ENCODE measurements at places on chromosomes 1 and 21. TPM values are rescaled to one million over a fixed set of nuclear protein-coding genes. Genes with fewer than 3 reads are reported as not detected.

GRCh38 chr1:112676543-112676942 is 2.1 kb downstream of the MOV10 start:
- no peak for DNase-seq

DNA sequence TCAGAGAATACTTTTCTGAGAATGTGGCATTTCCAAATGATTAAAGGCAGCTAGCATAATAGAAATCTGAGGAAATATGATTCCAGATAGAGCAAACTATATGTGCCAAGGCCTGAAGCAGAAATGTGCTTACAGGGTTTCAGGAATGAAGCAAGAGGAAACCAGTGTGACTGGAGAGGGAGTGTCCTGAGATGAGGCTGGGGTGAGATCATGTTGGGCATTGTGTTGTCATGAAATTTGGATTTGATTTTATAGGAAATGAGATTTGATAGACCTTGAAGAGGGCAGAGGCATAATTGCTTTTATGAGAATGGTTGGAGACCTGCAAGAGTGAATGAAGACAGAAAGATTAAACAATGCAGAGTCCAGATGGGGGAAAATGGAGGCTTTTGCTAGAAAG is 338.1 kb upstream of the SNX7 start:
- no peak for DNase-seq

DNA sequence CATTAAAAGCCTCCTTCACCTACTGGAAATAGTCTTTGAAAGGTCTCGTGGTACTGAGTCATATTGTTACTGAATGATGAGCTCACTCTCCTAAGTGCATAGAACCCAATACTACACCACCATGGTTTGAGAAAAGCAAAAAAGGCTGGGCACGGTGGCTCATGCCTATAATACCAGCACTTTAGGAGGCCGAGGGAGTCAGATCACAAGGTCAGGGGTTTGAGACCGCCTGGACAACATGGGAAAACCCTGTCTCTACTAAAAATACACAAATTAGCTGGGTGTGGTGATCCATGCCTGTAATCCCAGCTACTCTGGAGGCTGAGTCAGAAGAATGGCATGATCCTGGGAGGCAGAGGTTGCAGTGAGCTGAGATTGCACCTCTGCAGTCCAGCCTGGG is 3.3 kb upstream of the HNRNPCL1 start:
- DNase-seq, result no peak

GRCh38 chr1:118773656-118774055 is 214.5 kb downstream of the TBX15 start:
- DNase-seq, result no peak

DNA sequence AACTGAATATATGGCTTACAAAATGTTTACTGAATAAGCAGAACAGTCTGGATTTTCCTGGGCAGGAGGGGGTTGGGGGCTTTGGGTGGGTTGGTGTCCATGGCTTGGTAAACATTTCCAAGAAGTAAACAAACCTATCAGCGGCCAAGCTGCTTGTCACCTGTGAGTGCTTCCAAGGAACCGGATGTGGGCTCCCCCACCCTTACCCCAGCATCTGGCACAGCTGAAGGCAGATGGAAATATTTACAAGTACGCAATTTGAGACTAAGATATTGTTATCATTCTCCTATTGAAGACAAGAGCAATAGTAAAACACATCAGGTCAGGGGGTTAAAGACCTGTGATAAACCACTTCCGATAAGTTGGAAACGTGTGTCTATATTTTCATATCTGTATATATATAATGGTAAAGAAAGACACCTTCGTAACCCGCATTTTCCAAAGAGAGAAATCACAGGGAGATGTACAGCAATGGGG is at the start of gene CLCA1:
Gene CLCA1 (plus strand): TSS at position 427 of the 477 bp plus-strand sequence. CDS start 45 bp downstream, at position 472.
- no peak for DNase-seq

GRCh38 chr1:8525216-8525557 is 207.3 kb downstream of the SLC45A1 start:
- peak; percentile 52 for DNase-seq

DNA sequence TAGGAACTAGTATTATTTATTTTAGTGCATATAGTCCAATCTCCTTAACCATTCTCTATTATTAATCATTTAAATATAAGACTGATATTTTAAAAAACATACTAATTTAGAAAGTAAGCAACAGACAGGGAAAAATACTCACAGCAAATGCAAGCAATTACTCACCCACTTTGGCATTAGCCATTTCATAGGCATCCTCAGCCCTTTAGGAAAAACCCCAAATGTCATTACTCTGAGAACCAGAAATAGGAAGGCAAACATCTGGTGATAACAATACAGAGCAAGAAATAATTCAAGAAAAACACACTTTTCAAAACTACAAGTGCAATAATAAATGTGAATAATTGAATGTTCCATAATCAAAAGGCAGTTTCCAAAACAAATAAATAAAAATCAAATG is 545.1 kb downstream of the PLPP3 start:
- DNase-seq, result no peak

Gene HJV
- total RNA-seq, result not detected

- DNase-seq, result no peak
Measured at GRCh38 chr1:171999756-172000155, 158.5 kb downstream of the DNM3 start.

- DNase-seq, result no peak
Measured at GRCh38 chr1:109084563-109085517, 5.7 kb upstream of the TMEM167B start.

DNA sequence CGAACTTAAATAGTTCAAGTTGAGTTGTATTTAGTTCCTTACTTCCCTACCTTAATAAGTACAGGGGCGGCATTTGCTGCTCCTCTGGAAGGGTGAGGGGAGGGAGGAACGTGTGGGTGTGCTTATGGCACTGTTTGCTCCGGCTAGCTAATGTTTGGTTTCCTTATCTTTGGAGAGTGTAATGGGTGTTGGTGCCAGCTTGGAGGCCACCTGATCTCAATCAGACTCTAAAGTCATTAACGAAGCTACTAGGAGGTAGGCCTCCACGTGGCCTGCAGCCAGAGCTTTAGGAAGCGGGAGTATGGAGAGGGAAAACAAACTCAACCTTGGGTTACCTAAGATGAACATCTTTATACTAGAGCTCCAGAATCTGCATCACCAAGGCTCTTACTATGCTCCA is 43.0 kb upstream of the RAP1A start:
- no peak for DNase-seq

GRCh38 chr1:165507570-165507969 is 36.2 kb upstream of the LRRC52 start:
- DNase-seq, result no peak

Gene C1orf185
- total RNA-seq, result not detected

Gene KLHL17
- 14.2 TPM for total RNA-seq

DNA sequence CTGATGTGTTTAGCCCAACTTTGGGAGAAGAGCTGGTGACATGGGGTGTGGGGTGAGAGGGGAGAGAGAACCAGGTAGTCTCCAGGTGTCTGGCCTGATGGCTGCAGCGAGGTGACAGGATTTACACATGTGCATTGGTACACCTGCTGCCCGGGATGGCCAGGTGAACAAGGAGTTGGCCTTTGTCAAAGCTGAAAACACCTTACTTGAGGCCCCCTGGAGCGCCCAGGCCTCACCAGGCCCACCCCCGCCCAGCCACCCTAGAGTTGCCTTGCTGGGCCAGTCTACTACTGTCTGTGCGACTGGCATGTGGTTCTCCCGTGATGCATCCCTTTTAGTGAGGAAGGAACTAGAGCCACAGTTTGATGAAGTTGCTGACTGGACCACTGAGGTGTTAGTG is 90.5 kb downstream of the ADARB1 start:
- no peak for DNase-seq

- DNase-seq, result no peak
Measured at GRCh38 chr1:33842348-33842747, 21.5 kb upstream of the HMGB4 start.

Gene SPRR2G
- not detected for total RNA-seq

- no peak for DNase-seq
Measured at GRCh38 chr1:98121646-98122045, 200.8 kb upstream of the DPYD start.

Gene SMIM1
- 2.0 TPM for total RNA-seq

Gene CLCA4
- not detected for total RNA-seq

DNA sequence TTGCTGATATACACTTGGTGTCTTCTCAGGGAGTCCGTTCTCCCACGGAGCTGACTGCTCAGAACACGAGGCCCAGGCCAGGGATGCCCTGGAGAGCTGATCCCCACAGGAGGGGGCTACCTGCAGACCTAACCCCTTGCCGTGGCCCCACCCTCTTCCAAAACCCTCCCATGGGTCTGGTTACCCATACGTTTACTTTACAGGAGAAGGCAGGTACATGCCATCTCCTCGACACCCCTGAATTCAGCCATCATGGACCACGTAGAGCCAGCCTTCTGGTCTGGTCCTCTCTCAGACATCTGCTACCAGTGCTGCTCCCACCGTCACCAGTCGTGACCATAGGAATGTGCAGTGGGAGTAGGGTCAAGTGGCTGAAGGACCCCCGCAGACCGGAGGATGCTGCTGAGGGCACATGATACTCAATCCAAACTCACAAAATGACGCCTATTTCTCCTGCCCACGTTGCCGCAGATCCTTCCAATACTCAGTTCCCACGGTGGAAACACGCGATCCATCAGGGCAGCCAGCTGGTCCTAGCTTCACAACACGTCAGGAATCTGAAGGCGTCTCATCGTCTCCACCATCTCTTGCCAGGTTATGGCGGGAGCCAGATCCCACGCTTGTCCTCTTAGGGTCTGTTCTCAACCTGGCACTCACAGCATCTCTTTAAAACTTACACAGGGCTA is 26.7 kb downstream of the PGBD5 start:
- DNase-seq, result no peak

DNA sequence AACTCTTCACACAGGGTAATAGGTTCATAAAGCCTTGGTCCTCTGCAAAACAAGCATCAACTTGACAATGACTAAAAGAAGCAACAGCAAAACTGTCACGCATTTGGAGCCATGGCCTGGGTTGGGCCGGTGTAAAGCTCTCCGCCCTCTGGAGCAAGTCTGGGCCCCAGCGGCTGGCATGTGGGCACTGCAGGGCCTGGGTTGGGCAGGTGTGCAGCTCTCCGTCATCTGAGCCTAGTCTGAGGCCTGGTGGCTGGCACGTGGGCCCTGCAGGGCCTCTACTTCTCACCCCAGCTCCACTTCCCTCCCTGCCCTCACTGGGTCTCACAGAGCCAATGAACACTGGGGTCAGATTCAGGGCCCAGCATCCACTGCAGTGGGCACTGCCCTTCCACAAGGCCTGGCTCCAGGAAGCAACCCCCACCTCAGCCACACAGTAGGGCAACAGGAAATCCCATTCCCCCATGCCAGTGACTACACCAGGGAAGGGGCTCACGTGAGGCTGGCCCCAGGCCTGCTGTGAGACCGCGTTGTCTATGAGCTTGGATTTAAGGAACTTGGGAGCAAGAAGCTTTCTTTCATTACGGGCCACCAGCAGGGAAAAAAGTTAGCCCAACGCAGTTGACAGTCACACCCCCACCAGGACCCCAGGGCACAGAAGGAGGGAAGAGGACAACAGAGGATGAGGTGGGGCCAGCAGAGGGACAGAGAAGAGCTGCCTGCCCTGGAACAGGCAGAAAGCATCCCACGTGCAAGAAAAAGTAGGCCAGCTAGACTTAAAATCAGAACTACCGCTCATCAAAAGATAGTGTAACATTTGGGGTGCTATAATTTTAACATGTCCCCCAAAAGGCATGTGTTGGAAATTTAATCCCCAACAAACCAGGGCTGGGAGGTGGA is 52.7 kb downstream of the NPHP4 start:
- no peak for DNase-seq

DNA sequence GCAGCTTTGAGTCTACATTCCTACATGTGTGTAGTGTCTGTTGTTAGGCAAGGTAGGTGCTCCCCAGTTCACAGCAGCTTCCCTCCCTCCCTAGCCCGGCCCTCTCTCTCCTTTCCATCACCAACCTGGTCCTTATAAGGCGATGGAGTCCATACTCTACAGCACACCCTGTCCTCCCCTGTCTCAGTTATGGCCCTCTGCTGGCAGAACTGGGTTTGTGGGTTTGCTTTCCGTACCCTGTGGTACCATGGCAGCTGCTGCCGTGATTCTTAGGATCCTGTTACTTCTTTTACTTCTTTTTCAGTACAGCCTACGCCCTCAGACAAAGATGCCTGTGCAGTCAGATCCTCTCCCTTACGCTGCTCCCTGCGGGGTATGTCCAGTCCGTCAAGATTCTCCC is 31.7 kb downstream of the AK5 start:
- peak; percentile 28 for DNase-seq

- no peak for DNase-seq
Measured at GRCh38 chr1:52502789-52503188, 50.1 kb downstream of the TUT4 start.

DNA sequence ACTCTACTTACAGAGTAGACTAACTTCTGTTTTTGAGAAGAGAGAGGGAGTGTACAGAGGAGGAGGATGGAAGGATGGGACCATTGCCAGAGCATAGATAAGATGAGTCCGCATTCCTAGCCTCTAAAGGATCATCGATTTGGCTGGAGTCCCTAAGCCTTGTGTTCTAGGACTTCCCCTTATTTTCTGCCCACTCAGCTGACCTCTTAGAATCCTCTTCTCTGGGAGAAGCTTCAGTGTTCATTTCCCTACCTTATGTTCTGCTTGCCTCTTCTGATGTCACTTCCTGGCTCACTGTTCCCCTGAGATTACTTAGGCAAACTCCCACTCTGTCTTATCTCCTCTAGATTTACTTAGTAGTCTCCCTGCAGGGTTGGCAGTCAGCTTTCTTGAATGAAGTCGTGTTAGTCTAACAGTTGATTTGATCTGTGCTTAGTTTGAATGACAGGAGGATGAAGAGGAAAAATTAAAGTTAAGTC is 156.7 kb downstream of the SYT2 start:
- no peak for DNase-seq

DNA sequence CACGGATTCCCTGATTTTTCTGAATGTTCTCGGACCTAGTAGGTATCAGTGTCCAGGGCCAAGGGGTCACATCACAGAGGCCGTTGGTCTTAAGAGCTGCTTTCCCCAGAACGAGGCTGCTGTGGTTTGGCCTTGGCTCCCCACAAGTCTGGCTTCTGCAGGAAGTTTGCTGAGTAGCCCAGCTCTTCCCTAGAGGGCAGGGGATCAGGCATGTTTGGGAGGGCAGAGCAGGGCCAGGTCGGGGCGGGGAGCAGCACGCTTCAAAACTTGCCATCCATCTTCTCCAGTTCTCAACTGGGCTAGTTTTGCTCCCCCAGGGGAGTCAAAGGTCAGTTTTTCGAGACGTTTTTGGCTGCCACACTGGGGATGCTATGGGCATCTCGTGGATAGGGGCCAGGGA is 37.0 kb downstream of the MAN1C1 start:
- DNase-seq, result no peak

- DNase-seq, result peak; percentile 62
Measured at GRCh38 chr1:61043010-61043820, 39.1 kb upstream of the NFIA start.

Gene MYOM3
- not detected for total RNA-seq

DNA sequence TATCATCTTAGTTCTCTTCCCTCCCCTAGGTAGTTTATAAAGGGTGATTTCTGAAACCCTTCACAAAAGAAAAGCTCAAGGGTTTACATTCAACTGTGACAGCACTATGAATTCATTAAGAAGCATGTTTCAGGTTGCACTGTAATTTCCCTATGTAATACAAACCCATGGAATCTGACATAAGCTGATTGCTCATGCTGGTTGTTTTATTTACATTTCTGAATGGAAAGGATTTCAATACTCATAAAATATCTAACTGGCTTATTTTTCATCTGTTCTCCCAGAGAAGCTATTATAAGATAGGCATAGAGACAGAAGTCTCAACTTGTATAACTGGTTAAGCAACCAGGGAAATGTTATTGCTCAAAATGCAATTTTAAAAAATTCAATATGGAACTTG is 20.5 kb downstream of the WNT2B start:
- DNase-seq, result no peak
